Karpas-422 (cell line): ENCODE measurements at places on chromosomes 5 and 9. TPM values are rescaled to one million over a fixed set of nuclear protein-coding genes. Genes with fewer than 3 reads are reported as not detected.

Gene HTR4
- not detected in 2 replicates for total RNA-seq

Gene FOXB2
- not detected in 2 replicates for total RNA-seq

Gene STX17
- 16.4 and 21.4 TPM in 2 replicates for total RNA-seq

Gene C7
- not detected in 2 replicates for total RNA-seq

Gene TMEM245
- 24.2 and 37.9 TPM in 2 replicates for total RNA-seq

Gene TMEM174
- total RNA-seq, result not detected in 2 replicates

Gene AK8
- 1.3 TPM in 1 of 2 replicates, not detected in the other for total RNA-seq

Gene SPIN1
- 43.3 and 43.9 TPM in 2 replicates for total RNA-seq

Gene PCDHB16
- 0.04 and 0.54 TPM in 2 replicates for total RNA-seq

Gene POC5
- total RNA-seq, result 17.8 and 48.0 TPM in 2 replicates

Gene C9orf50
- not detected in 2 replicates for total RNA-seq

Gene ADAMTS12
- total RNA-seq, result not detected in 2 replicates

Gene SETD9
- 19.2 and 28.4 TPM in 2 replicates for total RNA-seq

Gene RASGEF1C
- total RNA-seq, result not detected in 2 replicates

Gene ZFP37
- not detected in 2 replicates for total RNA-seq

Gene GLRA1
- not detected in 2 replicates for total RNA-seq

Gene FAM169A
- not detected in 2 replicates for total RNA-seq

Gene CDX1
- total RNA-seq, result not detected in 2 replicates

Gene FAM151B
- total RNA-seq, result 0.36 and 0.60 TPM in 2 replicates

Gene SPATA31C1
- total RNA-seq, result not detected in 2 replicates

Gene PRRX2
- total RNA-seq, result not detected in 2 replicates

Gene SPATA6L
- 0.22 and 0.69 TPM in 2 replicates for total RNA-seq

Gene SPOCK1
- total RNA-seq, result 0.54 and 1.0 TPM in 2 replicates

Gene CCNJL
- not detected in 2 replicates for total RNA-seq

Gene TMEM38B
- total RNA-seq, result 134 and 164 TPM in 2 replicates

Gene TTC23L
- total RNA-seq, result not detected in 2 replicates

Gene NUTM2G
- total RNA-seq, result not detected in 2 replicates

Gene FAM153A
- total RNA-seq, result 0.61 TPM in 1 of 2 replicates, not detected in the other

Gene TMOD1
- total RNA-seq, result 0.25 TPM in 1 of 2 replicates, not detected in the other

Gene FCN1
- not detected in 2 replicates for total RNA-seq

Gene PRDM9
- total RNA-seq, result not detected in 2 replicates

Gene PCDHB3
- total RNA-seq, result not detected in 2 replicates

Gene LRRC19
- not detected in 2 replicates for total RNA-seq

Gene ABO
- not detected in 2 replicates for total RNA-seq

Gene NR4A3
- 0.18 and 0.45 TPM in 2 replicates for total RNA-seq

Gene PCDHGB1
- total RNA-seq, result 14.0 and 15.3 TPM in 2 replicates

Gene ZNF879
- total RNA-seq, result not detected in 2 replicates

Gene PCSK1
- not detected in 2 replicates for total RNA-seq

Gene PCDHA1
- not detected in 2 replicates for total RNA-seq

Gene KCNT1
- total RNA-seq, result not detected in 2 replicates

Gene LEAP2
- total RNA-seq, result 3.1 and 6.6 TPM in 2 replicates
